HEK293T (cell line): ENCODE measurements at places on chromosomes 6 and 20.
A peak's percentile ranks its signal among the peaks of the same experiment; 100 is the strongest.

GRCh38 chr20:16433293-16433580 lies 140.0 kb downstream of the KIF16B start:
- no peak for DNase-seq

DNA sequence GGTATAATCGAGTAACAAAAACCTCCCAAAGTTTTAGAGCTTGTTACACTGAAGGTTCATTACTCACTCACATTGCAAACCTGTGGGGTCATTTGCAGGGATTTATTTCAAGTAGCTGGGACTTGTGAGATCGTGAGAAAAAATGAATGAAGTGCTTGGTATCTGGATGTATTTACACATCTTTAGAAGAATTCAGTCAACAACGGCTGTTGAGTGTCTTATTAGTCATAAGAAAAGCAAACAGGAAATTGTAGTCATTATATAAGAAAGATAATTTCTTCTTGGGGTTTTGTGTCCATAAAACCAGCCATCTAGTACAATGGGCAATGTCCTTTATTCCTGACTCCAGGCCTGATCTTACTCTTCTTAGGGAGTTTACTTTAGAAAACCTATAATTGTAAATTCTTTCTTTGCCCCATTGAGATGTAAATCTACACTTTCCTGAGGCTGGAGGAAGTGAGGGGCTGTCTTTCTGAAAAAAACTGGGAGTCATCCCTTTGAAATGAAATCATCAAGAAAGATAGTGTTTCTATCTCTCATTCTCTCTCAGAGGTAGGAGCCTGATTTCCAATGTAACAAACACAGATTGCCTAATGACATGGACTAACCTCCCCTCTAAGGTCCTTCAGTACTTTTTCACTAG lies 202.5 kb upstream of the ASCC3 start:
- DNase-seq: no peak

GRCh38 chr6:146433881-146434731 lies 109.5 kb upstream of the RAB32 start:
- DNase-seq: no peak

- no peak for DNase-seq
Observed at GRCh38 chr6:32775071-32775470, 11.7 kb upstream of the HLA-DQB2 start.

GRCh38 chr6:35727231-35727934 lies 9.4 kb upstream of the ARMC12 start:
- DNase-seq: peak; percentile 63

GRCh38 chr6:3561725-3562124 lies 104.9 kb upstream of the SLC22A23 start:
- DNase-seq: no peak

GRCh38 chr6:22526736-22527135 lies 42.6 kb upstream of the HDGFL1 start:
- no peak for DNase-seq

- no peak for DNase-seq
Observed at GRCh38 chr20:5844063-5844681, 94.0 kb downstream of the SHLD1 start.

- no peak for DNase-seq
Observed at GRCh38 chr6:156125844-156126243, 651.3 kb upstream of the ARID1B start.

DNA sequence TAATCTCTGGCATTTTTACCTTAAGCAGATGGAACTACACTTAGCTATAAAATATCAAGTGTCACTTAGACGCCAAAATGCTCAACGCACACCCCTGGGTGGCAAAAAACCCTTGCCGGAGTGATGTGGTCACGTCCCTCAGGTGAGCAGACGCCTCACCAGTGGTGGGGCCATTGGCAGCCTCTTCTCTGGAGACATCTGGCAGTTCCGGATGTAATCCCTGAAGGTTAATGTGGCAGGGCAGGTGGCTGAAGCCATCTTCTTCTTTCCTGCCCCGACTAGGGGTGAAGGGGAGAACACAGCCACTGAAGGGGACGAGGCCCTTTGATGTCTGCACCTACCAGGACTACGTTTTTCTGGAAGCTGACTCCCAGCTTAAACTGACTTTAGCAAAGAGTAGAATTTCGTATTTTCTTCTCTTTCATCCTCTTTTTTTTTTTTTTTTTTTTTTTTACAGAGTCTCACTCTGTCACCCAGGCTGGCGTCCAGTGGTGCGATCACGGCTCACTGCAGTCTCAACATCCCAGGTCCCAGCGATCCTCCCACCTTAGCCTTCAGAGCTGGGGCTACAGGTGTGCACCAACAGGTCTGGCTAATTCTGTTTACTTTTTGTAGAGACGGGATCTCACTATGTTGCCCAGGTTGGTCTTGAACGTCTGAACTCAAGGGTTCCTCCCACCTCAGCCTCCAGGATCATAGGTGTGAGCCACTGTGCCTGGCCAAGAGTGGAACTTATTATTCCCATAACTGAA lies 152.1 kb downstream of the TTLL2 start:
- DNase-seq: no peak
